ENCODE measurements at places on chromosomes 2 and 18. TPM values are rescaled to one million over a fixed set of nuclear protein-coding genes. Genes with fewer than 3 reads are reported as not detected.

Gene SDC1
- total RNA-seq: not detected

Gene PID1
- 8.4 TPM for total RNA-seq

Gene CTAGE1
- 0.10 TPM for total RNA-seq

Gene CLK1
- 635 TPM for total RNA-seq

Gene GPR35
- total RNA-seq: 40.8 TPM

Gene IL1R1
- 2.6 TPM for total RNA-seq

Gene MOGAT1
- not detected for total RNA-seq

Gene MSTN
- total RNA-seq: not detected

Gene RESP18
- not detected for total RNA-seq

Gene CTIF
- 2.7 TPM for total RNA-seq

Gene KHK
- 0.52 TPM for total RNA-seq

Gene NDC80
- total RNA-seq: 8.6 TPM

Gene MRPL19
- total RNA-seq: 11.5 TPM

Gene MAL
- total RNA-seq: 30.4 TPM

Gene GALNT5
- total RNA-seq: under 0.01 TPM

Gene AQP12B
- total RNA-seq: not detected

Gene ARHGEF33
- total RNA-seq: under 0.01 TPM

Gene EPAS1
- 5.2 TPM for total RNA-seq

Gene IKZF2
- 12.6 TPM for total RNA-seq

Gene IL37
- total RNA-seq: not detected

Gene GAD1
- not detected for total RNA-seq

Gene LHCGR
- total RNA-seq: not detected

Gene PLEKHH2
- total RNA-seq: 2.3 TPM

Gene DTYMK
- 2.9 TPM for total RNA-seq

Gene SLC38A11
- 4.3 TPM for total RNA-seq

Gene COL4A3
- total RNA-seq: 2.4 TPM

Gene MROH2A
- total RNA-seq: not detected

Gene RASGRP3
- total RNA-seq: 31.5 TPM

Gene MC5R
- not detected for total RNA-seq

Gene PROM2
- 0.31 TPM for total RNA-seq

Gene TMSB10
- total RNA-seq: 3,268 TPM

Gene ANKRD30BL
- total RNA-seq: not detected

Gene EHD3
- total RNA-seq: 8.2 TPM

Measured in mononuclear cell (primary cell).